ENCODE measurements at places on chromosomes 2 and 18.

DNA sequence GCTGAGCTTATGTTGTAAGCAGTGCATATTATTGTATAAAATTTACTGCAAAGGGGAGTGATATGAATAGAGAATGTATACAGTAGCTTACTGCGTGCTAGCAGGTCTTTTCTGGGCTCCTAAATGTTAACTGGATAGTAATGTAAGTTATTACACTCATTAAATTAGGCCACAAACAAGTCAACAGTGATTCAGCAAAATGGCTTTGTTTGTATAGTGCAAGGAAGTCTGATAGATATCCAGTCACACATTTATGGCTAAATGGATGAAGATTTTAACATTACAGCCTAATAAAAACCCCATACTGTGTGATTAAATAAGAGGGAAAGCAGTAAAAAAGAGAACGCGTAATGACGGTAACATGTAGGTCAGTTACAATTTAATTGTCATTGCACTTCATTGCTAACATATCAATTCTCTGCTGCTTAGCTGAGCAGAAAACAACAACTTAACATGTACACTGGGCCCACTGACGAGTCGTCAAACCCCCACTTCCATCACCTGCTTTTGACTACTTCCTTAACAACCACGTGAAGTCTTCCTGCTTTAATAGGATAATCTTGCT is 665.0 kb upstream of the FANCL start:
- DNase-seq = no peak

- no peak for DNase-seq
These were observed 7.5 kb downstream of the GALNT1 start for GRCh38 chr18:35588995-35589394.

GRCh38 chr18:12883372-12883683 is 709 bp downstream of the PTPN2 start:
- no peak for DNase-seq

DNA sequence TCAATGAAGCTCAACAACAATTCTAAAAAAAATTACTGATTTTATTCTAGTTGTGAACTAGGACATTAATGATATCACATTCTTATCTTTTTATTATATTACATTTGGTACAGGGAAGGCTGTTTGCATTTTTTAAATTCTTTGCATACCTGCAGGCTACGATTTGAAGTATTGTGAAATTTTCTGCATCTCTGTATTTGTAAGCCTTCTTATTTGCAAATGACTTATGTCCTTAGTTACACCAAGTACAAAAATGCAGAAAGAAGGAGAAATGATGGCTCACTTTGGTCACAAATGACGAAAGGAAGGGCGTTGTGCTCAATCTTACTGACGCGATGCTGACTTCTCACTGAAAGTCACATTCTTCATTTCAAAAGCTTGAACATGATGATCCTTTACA is 227.5 kb upstream of the SOX11 start:
- no peak for DNase-seq

GRCh38 chr18:21215490-21215889 is 26.5 kb upstream of the GREB1L start:
- DNase-seq = no peak

GRCh38 chr18:78087338-78087737 is 837.7 kb downstream of the GALR1 start:
- DNase-seq = no peak

DNA sequence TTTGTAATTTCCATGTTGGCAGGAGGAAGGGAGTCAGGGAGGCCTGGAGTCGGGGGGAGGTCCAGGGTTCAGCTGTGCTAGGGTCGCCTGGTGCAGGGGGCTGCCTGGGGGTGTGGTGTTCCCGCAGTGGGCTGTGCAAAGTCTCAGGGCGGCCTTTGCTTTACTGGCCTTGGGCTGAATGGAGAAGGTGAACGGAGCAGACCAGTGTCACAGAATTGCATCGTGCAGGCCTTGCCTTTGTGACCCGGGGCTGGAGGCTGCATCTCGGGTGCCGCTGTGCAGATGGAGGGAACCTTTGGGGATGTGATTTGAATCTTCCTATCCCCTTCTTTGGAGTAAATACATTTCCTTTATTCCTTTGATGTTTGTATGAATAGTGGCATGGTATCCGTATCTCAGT is 8.8 kb downstream of the SNTG2 start:
- DNase-seq = no peak

DNA sequence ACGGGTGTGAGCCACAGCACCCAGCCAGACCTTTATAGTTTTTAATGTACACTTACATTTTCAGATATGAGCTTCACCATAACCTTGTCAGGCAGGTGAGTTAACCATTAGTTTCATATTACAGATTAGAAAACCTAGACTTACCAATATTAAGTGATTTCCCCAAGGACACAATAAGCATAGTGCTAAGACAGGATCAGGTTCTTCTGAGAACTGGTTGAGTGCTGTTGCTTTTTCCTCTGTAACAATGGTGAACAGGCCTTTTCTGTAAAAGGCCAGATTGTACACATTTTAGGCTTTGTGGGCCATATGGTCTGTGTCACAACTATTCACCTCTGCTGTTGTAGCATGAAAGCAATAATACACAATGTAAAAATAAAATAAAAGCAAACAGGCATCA is 332.0 kb downstream of the PIK3C3 start:
- no peak for DNase-seq

- DNase-seq = peak; percentile 57
These were observed 48.1 kb downstream of the TMEM185B start for GRCh38 chr2:120174963-120175581.

DNA sequence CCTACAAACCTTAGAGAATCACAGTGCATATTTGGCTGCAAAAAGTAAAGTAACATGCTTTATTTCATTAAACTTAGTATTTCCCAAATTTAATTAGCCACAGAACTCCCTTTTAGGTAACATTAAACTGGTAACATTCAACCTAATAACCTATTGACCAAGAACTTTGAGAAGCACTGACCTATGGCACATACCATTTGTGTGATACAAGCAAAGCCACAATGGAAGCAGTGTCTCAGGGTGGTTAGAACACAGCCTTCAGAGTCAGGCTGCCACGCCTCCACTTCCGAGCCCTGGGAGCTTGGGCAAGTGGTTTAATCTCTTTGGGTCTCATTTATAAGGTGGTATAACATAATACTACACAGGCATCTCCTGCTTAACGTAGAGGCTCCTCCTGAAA is 301.4 kb downstream of the PDE11A start:
- DNase-seq = no peak

DNA sequence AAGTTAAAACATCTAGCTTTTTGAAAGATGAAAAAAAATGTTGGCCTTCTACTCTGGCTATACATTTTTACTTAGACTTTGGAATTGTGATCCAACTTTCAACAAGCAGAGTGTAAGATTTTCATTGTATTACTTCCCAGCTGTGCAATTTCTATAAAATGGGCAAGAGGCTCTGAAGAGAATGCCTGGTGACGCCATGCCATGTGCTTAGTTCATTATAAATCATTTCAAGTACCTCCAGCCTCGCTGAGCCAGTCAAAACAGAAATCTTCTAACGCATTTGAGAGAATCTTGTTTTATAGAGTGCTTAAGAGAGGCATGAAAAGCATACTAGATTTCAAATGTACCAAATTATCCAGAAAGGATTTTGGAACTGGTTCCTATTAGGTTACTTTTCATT is 10.1 kb upstream of the STK17B start:
- no peak for DNase-seq

DNA sequence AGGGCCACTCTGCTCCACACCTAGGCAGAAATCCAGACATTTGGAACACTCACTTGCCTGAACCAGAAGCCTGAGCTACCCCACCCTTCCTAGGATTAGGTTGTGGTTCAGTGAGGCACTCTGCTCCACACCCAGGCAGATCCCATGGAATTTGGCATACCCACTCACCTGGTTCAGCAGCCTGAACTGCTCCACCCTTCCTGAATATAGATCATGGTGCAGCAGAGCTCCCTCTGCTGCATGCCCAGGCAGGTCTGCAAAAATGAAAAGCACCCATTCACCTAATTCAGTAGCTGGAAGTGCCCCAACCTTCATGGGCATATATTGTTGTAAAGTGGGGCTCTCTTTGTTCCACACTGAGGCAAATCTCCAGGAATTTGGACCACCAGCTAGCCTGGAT is 185.1 kb upstream of the CNTNAP5 start:
- no peak for DNase-seq

GRCh38 chr18:23943104-23943503 is 71.5 kb upstream of the TTC39C start:
- DNase-seq = no peak

DNA sequence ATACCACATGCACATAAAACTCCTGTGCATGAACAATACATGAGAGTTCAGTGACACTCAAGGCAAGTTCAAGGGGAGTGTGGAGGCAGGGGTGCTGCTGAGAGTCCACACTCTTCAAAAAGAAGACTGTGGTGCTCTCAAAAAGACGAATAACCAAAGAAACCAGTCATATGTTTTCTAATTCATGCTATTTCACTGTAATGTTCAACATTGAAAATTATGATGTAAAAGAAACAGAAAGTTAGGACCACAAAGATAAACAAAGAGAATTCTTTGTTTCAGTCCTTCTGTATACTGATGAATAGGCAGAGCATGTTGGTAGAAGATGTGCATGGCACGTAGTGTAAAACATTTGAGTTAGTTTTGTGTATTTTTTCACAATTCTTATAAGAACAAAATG is 864.2 kb upstream of the LRATD1 start:
- DNase-seq = no peak

GRCh38 chr2:5546181-5546580 is 146.0 kb upstream of the SOX11 start:
- no peak for DNase-seq

GRCh38 chr2:238970553-238971081 is 122.7 kb downstream of the TWIST2 start:
- no peak for DNase-seq

DNA sequence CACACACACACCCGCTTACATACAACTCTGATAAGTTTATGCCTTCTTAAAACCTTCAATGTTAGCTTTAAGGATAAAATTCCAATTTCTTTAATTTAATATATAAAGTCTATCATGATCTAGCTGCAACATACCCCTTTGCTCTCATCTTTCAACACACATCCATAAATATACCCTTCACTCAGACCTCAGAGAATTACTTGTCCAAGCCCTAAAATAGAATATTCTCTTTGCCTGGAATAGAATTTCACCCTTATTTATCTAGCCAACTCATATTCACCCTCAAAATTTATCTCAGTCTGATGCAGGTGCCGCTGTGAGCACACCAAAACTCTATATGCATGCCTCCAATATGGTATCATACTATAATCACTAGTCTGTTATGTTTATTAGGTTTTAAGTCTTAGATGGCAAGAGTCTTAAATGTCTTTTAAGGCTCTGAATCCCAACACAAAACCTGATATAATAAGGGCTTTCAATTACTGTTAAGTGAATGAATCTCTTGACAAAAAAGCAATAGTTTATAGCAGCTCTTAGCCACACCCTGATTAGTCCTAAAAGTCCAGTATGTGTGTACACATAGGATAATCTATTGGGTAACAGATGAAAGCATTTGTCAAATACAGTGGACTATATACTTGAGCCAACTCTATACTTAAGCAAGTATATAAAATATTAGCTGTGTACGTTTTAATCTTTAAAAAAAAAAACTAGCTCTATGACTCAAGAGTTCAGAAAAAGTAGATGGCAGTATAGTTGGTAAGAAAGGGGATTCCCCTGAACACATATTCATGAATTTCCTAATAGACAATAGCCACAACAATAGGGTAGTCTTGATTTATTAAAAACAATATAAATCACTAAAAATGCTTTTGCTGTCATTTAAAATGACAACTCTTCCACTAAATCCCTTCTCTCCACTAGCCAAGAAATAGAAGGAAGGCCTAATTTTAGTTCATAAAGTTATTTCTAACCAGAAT is 144.5 kb downstream of the EXOC6B start:
- no peak for DNase-seq

DNA sequence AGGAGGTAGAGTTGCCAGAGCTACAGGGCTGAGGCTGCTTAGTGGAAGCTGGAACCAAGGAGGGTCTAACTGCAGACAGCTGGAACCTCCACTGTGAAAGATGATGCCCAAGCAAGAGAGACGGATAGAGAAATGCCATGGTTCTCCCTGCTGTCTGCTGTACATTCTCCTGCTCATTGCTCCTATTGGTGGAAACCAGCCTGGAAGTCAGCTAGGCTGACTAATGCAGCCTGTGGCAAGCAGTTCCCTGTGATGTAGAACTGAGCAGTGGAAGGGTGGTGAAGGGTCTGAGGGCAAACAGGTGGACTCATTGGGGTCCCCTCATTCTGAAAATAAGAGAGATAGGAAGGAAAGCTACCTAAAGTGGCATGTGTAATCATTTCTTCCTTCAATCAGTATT is 563.6 kb downstream of the SLC4A3 start:
- no peak for DNase-seq

GRCh38 chr18:9614401-9615279 is at the start of gene PPP4R1:
PPP4R1 (minus strand) TSS chr18:9614559; CDS start chr18:9614484, 75 bp downstream.
- peak; percentile 31 for DNase-seq

GRCh38 chr2:33104052-33104623 is 157.4 kb downstream of the LTBP1 start:
- no peak for DNase-seq

Measured in left renal pelvis (tissue), 4 donors.